ENCODE measurements at places on chromosomes 2 and 18.

DNA sequence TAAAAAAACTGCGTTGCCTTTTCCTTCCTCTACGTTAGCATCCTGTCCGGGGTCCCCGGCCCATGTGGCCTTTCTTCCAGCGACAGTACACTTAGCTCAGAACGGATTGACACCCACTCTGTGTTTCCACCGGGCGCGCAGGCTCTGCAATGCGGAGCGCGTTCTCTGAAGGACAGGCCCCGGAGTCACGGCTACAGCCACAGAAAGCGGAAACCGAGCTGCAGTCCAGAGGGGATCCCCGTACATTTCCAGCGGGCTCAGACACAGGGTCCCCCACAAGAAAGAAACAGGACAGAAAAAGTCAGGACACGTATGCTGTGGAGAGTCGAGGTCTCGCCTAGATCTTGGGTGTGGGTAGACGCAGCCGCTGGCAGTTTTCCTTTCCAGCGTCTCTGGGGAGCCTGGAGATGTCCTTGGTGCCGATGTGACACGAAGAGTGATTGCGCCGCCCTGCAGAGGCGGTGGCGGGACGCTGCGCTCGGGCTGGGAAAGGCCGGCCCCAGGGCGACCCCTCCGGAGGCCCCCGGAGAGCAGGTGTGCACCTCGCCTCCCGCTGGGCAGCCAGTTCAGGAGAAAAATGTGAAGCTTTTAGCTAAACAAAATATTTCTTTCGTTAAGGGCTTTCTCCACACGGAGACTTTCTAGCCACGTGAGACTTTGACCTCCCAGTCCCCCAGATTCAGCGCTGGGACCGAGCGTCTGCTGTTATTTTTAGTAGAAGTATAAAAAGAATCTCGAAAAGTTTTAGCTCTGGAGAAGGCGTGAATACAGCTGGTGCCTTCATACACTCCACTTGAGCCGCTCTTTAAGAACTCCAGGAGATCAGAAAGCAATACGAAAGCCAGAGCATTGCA, 1.3 kb upstream of the ACKR3 start:
- no peak for DNase-seq

GRCh38 chr2:37350034-37350433, 5.6 kb downstream of the QPCT start:
- DNase-seq: no peak

DNA sequence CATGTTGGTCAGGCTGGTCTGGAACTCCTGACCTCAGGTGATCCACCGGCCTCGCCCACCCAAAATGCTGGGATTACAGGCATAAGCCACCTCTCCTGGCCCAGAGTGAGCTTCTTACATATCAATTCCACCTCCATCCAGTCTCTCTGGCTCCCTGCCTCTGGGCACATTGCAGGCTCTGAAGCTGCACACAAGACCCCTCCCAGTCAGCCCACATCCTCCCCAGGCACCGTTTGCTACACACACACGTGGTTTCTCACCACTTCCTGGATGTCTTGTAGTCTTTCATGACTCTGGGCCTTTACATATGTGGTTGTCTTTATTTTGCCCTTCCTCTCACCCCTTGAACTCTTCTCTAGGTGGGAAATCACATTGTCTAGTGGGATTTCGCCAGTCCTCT, 64.0 kb upstream of the CABLES1 start:
- peak; percentile 65 for DNase-seq

DNA sequence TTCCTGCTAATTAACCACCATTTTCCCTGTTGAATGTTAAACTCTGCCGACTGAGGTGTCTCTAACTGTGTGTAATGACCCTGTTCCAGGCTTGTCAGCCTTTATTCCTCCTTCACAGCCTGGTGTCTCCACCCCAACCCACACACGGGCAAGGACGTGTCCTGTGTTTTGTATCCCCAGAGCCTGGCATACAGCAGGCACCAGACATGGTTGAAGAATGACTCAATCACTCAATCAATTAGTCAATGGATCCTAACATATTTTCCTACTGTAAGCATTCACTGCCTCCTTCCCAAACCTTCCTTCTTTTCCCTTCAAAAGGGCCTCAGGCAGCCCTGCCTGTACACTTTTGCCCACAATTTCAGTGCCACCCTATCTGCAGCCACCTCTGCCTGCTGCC, 2.7 kb upstream of the TNS1 start:
- no peak for DNase-seq

GRCh38 chr2:227204452-227204851, 40.0 kb downstream of the COL4A3 start:
- DNase-seq: no peak

DNA sequence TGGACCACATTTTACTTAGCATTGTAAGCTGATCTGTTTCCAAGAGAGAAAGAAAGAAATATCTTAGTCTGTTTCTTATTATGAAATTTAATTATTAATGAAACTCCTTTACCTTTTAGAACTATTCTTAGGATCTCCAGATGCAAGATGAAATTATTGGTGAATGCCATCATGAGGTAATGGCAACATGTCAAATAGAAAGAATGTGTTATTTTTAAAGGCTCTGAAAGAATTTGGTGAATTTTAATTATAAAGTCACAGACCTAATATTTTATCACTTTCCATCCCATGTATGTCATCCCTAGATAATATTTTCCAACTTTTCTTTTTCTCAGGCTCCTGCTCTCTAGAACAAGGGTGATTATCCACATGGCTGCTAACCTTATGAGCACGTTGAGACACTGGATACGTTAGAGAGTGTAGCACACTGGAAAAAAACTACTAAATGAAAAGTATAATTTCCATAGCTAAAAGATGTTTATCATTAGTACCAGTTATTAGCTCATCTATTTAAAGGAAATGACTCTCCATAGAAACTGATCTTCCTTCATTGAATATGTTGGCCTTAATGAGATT, 95.2 kb upstream of the SCG2 start:
- no peak for DNase-seq

- no peak for DNase-seq
Observed at GRCh38 chr2:121947674-121948073, 192.2 kb downstream of the TSN start.

DNA sequence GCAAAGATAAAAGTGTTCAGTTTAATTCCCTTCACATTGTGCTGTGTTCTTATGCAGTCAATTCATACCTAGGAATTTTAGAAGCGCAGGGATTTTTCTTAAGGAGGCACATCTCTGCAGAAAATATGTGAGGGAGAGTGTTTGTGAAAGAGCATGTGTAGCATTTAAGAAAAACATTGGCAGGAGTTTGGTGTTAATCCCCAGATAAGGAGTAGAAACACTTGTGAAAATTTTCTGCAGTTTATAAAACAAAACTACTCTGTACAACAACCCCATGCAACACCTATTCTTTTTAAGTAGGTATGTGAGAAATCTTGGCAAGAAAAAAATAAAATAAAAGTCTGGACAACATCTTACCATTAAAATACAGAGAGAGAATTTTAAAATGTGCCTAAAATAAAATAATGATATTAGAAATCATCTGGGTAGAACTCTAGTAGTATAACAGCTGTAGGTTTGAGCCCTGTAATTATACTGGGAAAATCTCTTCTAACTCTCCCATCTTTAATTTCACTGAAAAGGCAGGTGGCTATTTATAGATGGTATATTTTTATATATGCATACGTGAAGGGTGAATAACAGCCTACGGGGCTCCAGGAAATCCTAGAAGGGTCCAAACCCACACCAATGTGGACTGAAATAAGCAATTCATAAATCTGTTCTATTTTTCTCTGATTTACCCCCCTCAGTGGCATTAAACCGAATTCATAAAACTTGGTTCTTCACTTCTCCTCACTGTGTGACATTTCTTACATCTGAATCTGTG, 6.6 kb downstream of the FZD7 start:
- no peak for DNase-seq

GRCh38 chr18:23740105-23740830, 51.0 kb downstream of the LAMA3 start:
- no peak for DNase-seq

- no peak for DNase-seq
Observed at GRCh38 chr18:23077493-23078256, 57.6 kb upstream of the CABLES1 start.

- DNase-seq: no peak
Observed at GRCh38 chr2:147365622-147366021, 479.2 kb upstream of the ACVR2A start.

DNA sequence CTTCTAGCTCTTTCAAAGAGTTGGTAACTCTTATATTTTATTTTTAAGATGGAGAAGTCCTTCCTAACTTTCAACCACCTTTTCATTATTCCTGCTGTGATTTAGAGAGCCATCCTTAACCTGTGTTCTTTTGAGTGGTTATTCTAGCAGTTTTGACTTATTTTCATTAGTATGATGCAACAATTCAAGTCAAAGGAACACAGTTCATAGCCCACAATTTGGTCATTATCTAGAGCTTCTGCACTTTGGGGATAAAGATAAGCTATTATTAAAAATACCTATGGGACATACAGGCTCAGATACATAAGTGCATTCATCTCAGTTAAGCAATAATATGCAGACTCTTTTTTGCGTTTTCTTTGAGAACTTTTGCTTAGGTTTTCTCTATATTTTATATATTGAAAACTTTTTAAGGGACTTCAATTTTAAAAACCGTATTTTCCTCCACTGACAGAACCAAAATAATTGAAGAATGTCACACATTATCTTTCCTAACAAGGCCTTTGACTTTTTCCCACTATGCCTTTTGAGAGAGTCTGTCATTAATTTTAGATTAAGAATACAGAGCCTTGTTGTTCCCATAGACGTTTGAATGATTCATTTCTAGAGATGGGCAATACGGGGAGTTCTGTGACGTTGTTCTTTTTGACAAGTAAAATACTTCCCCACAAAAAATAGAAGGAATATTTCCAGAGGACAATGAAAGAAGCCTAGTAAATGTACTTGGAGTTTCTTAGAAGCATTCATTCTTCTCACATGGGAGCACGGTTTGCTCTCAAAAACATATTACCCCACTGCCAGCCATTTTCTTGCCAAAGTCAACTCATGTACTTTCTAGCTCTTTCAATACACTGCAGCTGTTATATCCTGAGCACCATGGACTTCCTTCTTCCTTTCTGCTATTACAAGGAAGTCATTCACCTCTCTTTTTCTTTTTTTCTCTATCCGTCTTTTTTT, 42.9 kb upstream of the RASGRP3 start:
- DNase-seq: no peak

GRCh38 chr2:228040995-228041394, 140.5 kb downstream of the SPHKAP start:
- DNase-seq: no peak

DNA sequence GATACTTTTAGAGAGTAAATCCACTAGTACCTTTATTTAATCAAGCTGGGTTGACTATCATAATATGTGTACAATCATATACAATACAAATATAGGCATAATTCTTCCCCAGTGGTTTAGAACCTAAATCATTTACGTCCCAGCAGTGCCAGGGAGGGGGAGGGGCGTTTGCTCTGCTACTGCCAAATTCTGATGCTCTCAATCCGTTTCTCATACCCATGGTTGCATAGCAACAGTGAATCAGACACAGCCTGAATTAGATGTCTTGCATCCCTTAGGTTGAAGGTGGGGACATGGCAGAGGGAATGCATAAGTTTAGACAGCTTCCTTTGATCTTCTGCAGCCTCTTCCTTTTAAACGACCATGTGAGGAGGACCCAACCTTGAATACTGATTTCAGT, 135.4 kb downstream of the ABCA12 start:
- DNase-seq: no peak

- no peak for DNase-seq
Observed at GRCh38 chr18:25454730-25455129, 102.8 kb upstream of the ZNF521 start.

- DNase-seq: no peak
Observed at GRCh38 chr2:219038600-219038999, 2.7 kb downstream of the CFAP65 start.

DNA sequence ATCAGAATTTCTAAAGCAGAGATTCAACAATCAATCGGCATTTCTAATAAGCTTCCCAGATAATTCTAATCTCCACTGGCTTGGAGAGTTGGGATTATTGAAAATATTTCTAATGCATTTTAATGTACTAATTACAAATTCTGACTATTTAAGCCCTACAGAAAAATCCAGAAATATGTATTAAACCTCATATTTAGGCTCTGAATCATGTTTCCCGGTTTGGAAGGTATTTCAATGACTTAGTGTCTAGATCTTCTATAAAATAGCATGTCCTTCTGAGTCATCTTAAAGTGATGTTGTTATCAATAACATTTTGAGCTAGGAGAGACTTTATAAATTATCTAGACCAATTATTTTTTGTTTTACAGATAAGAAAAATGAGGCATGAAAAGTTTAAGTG, 258.8 kb upstream of the NRXN1 start:
- no peak for DNase-seq

DNA sequence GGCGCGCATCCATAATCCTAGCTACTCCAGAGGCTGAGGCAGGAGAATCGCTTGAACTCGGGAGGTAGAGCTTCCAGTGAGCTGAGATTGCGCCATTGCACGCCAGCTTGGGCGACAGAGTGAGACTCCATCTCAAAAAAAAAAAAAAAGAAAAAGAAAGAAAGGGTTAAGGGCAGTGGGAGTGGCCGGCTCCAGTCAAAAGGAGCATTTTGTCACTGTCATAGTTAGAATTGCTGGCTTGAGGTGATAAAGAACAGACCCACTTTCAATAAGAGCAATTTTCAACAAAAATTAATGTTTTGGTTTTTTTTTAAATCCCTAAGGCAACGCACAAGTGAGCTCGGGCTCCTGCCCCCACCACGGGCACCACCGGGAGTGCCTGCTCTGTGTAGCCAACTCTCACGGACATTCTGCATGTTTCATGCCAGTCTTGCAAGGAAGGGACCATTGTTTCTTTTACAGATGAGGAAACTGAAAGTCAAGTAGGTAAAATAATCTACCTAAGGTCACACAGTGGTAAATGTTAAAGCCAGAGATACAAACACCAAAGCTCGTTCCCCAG, 8.5 kb downstream of the CIB4 start:
- no peak for DNase-seq

GRCh38 chr2:38174646-38175423, 98.9 kb upstream of the CYP1B1 start:
- no peak for DNase-seq

- no peak for DNase-seq
Observed at GRCh38 chr2:218028562-218029348, 26.0 kb upstream of the TNS1 start.

- no peak for DNase-seq
Observed at GRCh38 chr2:240919786-240920782, 13.9 kb downstream of the CROCC2 start.

DNA sequence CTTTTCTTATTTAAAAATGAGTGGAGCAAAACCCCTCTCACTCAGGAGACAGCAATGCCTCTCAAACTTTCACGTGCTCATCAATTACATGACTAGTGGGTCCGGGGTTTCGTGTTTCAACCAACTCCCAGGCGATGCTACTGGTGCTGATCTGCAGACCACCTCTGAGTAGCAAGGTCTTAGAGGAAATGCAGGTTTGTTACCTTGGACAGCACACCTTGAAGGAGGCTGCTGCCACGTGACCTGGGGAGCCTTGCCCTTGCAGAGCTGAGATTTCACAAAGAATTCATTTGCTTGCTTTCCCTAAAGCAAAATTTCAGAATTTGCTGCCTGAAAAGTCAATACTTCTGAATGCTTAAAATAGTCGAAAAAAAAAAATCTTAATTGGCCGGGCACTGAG, 32.4 kb downstream of the SMIM21 start:
- no peak for DNase-seq

Data from activated CD8-positive, alpha-beta memory T cell treated with anti-CD3 and anti-CD28 coated beads for 4 hours (primary cell).